Activated naive CD4-positive, alpha-beta T cell (primary cell): ENCODE measurements at places on chromosomes 12 and 14.

- DNase-seq, result no peak
Observed at GRCh38 chr12:1688086-1688710, 2.7 kb upstream of the ADIPOR2 start.

GRCh38 chr12:99513066-99513465 is 134.5 kb upstream of the GARIN6 start:
- DNase-seq, result no peak

DNA sequence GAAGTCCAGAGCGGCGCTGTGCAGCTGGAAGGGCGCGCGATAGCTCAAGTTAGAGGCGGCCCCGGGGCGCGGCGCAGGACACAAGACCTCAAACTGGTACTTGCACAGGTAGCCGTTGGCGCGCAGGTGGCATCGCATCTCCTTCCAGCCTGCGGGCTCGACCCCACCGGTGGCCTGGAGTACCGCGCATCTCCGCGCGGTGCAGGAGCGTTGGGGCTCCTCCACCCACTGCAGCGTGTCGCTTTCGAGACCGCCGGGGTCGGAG is 553 bp downstream of the CLEC14A start:
- DNase-seq, result no peak

DNA sequence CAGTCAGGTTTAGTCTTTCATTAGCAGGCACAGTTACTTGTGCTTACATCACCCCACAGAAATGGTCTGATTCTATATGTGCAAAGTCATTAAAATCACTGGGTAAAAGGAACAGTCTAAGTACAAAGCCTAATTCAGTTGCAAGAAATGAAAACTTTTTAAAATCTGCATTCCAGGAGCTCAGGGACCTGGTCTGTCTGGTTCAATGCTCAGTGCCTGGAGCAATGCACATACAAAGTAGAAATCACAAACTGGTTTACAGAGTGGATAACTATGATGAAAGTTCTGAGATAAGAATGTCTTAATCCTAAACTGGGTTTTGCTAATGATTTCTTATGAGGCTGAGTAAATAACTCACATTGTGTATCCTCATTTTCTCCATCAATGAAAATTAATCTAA is 28.7 kb downstream of the LMNTD1 start:
- no peak for DNase-seq

DNA sequence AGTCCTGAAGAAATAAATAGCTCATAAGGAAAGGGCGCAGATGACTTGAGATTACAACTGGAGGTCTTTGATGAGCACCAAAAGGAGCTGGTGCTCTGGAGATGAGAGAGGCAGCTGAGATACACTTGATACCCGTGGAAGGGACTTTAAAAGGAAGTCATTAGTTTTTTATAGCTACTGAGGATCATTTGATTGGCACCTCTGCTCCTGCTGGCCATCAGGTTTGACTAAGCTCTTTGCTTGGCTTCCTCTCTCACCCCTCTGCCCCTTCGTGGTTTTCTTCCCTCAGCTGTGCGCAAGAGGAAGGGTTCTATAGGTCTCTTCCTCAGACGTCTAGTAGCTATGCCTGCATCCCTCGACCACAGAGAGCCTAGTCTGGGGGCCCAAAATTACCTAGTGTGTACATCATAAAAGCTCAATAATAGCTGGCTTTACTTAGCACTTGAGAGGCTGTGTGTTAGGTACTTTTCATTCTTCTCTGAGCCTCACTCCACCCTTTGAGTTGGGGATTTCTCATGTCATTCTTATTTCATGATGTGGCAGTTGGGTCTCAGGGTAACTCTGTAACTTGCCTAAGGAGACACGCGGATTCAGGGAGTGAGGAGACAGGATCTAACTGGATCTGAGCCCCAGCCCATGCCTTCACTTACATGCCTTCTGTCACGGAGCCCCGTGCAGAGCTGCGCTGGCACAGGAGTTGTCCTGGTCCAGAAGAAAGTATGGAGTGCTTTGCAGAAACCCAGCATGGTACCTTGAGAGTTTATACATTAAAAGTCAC is 68.4 kb upstream of the ASPG start:
- no peak for DNase-seq

GRCh38 chr12:53644133-53644532 is 18.0 kb upstream of the ATF7 start:
- DNase-seq, result no peak

GRCh38 chr12:92968176-92968813 is 39.2 kb upstream of the EEA1 start:
- DNase-seq, result no peak

- DNase-seq, result no peak
Observed at GRCh38 chr12:39931231-39931630, 174.7 kb downstream of the SLC2A13 start.

GRCh38 chr12:46149079-46149464 is 119.8 kb downstream of the SLC38A1 start:
- DNase-seq, result no peak

DNA sequence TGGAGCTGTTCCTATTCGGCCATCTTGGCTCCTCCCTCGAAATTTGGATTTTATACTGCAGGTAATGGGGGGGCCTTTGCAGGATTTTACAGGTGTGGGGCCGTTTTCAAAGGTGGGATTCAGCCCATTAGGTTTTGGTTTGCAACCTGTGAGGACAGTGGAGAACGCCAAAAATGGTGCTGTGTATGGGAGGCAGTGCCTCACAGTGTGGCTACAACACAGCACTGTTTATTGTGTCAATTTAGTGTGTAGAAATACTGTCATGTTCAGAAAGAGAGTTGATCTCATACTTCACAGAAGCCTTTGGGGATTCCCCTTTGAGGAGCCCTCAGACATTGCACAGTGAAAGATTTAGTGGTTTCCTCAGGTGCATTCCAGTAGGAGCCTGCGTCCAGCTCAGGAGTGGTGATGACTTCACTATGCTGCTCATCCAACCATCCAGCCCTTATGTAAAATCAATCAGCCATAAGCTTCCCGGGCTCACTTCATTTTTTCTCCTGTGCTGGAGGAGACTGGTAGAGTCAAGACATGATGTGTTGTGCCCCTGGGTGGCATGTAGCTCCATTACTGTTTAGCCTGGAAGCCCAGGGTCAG is 92.7 kb upstream of the PRMT8 start:
- no peak for DNase-seq

GRCh38 chr14:99725774-99726537 is 41.9 kb downstream of the CYP46A1 start:
- DNase-seq, result no peak

DNA sequence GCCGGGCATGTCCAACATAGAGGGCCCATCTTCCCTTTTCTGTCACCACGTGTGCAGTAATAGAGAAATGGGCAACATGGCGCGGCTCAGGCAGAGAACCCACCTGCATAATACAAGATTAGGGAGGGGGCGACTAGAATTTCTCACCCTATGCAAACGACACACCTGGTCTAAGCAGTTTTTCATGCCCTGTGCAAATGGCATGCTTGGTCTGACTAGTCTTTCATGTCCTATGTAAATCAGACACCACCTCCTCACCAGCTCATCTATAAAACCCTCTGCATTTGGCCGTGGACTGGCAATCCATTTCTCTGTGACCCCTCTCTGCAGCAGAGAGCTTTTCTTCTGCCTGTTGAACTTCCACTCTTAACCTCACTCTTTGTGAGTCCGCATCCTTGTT is 180.2 kb upstream of the PZP start:
- no peak for DNase-seq

GRCh38 chr14:69570836-69571330 is 3.8 kb downstream of the CCDC177 start:
- no peak for DNase-seq

- no peak for DNase-seq
Observed at GRCh38 chr12:51847643-51848325, 734 bp downstream of the FIGNL2 start.
